ENCODE measurements at places on chromosomes 2 and 18.

DNA sequence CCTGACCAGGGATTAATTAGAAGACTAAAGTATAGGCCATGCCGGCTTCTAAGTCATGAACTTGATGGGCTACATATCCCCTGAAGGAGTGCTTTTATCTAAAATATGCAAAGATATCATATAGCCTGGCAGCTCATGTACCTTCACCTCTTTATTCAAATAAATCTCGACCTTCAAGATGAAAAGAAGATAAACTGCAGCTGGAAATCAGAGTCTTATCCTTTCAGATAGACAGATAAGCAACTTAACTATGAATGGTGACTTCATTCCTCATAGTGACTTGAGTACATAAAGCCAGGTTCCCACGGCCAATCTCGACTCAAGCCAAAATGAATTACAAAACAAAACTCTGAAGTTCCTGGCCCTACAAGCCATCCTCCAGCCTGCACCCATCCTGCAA lies 165.3 kb upstream of the KLHL29 start:
- no peak for DNase-seq

GRCh38 chr2:113217455-113218282 lies 43.9 kb downstream of the PSD4 start:
- DNase-seq, result no peak

DNA sequence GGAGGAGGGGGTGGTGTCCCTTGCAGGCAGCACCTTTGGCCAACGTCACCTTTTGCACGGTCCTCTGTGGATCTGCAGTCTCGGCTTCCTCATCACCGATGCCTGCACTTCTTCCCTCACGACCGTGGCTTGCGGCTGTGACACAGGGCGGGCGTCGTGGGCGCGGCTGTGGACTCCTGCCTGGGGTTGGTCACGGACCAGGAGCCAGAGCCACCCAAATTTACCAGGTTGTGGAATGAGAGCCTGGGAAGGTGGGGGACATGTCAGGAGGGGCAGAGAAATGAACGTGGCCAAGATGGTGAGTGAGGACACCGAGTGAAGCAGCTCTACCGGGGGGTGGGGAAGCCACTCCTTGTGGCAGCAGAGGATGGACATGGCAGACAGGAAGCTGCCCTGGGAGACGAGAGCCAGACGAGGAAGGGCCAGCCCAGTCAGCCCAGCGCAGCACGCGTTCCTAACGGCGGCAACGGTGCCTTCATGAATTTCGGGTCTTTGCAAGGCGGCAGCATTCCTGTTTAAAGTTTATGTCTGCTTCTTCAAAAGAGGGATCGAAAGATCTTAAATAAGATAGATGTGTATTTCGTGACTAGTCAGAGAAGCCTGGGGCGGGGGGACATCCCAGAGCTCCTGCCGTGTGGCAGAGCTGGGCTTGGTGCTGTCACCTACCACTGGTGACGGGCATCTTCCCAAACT lies 84.2 kb downstream of the LRRFIP1 start:
- DNase-seq, result no peak

GRCh38 chr2:200472853-200473464 lies 36.9 kb downstream of the KCTD18 start:
- no peak for DNase-seq

GRCh38 chr2:97781981-97782380 lies 68.6 kb downstream of the ZAP70 start:
- no peak for DNase-seq

DNA sequence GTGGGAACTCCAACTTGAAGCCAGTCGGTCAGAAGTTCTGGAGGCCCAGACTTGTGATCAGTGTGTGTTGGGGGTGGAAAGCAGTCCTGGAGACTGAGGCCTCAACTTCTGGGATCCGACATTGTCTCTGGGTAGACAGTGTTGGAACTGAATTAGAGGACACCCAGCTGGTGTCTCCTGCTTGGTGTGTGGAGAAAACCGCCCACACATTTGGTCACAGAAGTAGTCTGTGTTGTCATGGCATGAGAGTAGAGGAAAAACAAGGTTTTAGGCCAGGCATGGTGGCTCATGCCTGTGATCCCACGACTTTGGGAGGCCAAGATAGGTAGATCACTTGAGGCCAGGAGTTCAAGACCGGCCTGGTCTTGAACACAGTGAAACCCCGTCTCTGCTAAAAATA lies 51.5 kb downstream of the PUM2 start:
- no peak for DNase-seq

DNA sequence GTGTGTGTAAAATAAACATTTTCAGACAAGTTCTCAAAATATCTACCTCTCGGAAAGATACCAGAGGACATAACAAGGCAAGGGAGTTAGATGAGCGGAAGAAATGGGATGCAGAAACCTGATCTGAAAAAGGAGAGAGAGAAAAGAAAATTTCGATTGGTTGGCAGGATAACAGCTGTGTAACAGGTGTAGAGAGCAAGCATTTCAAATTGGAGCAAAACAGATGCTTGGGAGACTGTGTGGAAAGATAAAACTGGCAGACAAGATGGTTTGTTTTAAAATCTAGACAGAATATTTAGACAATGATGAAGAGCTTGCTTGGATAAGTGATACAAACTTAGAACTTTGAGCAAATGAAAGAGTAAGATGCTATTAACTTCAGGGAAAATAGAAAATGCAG lies 20.2 kb downstream of the CHST9 start:
- DNase-seq, result no peak

GRCh38 chr2:40027968-40028367 lies 248.9 kb upstream of the THUMPD2 start:
- DNase-seq, result no peak

DNA sequence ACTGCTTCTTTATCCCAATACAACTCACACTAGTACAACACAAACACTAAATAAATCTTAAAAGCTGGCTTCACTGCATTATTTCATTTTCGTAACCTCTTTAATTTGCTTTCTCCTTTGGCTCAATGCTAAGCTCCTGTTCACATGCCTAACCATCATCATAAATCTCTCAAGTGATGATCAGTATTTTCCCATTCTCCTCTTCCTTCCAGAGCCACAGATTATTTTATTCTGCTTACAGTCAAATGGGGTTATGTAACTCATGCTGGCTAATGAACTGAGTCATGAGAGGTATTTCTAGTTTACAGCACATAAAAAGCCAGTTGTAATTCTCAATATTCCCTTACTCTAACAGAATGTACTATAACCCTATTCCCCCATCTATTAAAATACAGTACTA lies 350.4 kb upstream of the ZC3H15 start:
- DNase-seq, result no peak

DNA sequence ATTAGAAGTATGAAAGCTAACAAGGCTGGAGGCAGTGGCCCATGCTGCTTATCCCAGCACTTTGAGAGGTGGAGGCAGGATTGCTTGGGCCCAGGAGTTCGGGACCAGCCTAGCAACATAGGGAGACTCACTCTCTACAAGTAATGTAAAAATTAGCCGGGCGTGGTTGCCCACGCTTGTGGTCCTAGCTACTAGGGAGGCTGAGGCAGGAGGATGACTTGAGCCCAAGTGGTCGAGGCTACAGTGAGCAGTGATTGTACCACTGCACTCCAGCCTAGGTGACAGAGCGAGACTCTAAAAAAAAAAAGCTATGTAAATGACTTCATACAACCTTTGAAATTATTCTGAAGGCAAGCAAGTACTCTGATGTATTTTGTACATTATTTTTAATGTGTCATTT lies 1.5 kb downstream of the RMDN2 start:
- no peak for DNase-seq

DNA sequence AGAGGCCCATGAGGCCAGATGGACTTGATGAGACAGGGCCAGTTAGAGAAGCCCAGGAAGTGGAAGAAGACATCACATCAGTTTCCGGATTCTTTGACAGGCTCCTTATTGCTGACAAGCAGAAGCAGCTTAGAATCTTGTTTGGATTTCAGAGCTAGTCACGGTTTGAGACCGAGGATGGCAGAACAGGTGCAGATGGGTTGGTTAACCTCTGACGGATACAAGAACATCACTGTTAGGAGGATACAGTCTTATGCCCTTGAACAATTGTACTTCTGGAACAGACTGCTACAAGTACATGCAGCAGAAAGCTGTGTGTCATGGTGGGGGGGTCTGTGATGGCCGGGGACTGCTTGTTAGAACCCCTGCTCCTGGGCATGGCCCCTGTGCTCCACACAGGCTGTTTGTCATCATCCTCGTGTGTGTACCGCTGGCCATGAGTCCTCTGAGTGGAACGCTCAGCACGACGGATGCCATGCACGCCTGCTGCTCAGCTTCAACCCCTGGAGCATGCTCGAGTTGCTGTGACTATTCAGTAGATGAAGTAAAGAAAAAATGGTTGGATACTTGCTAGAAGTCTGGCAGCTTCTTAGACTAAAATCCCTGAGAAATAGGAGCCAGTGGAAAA lies 217.7 kb downstream of the SH3RF3 start:
- DNase-seq, result no peak

DNA sequence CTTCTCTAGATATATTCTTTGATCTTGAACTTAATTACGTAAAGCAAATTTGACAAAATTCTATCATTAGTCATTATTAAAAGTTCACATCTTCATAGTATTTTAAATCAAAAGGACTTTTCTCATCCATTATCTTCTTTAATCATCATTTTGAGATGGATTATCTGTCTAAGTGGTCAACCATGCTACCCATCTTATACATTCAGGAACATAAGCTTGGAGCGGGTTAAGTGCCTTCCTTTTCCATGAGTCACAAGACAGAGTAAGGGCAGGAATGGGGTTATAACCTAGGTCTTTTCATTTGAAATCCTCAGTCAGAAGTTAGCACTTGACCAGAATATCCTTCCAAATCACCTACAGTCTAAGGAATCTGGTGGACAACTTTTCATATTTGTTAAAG lies 297.1 kb downstream of the TCF4 start:
- no peak for DNase-seq

DNA sequence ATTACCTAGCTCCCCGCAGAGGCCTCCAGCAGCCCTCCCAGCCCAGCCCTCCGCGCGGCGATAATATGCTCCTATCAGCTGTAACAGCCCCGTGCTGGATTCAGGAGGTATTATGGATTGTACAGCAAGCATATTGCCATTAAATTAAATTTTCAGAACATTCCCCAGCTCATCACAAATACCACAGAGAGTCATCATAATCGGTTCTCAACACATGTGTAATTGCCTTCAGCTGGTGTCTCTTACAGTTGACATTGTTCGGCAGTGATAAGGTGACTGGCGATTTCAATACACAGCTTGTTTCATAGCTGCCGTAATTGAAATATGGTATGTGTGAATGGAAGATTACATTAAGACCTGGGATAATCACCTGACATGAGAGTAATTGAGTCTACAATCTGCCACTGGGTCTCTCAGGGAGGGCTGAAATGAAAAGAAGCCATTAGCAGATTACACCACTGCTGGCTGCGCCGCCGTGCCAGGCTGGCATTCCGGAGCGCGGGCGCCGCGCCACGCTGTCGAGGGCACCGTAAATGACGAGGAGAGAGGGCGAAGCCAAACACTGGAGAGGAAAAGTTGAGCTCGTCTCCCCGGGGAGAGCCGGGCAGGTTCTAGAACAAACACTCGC lies 549.4 kb upstream of the SALL3 start:
- DNase-seq, result no peak

- DNase-seq, result no peak
Measured at GRCh38 chr2:19753314-19753713, 148.5 kb downstream of the TTC32 start.

DNA sequence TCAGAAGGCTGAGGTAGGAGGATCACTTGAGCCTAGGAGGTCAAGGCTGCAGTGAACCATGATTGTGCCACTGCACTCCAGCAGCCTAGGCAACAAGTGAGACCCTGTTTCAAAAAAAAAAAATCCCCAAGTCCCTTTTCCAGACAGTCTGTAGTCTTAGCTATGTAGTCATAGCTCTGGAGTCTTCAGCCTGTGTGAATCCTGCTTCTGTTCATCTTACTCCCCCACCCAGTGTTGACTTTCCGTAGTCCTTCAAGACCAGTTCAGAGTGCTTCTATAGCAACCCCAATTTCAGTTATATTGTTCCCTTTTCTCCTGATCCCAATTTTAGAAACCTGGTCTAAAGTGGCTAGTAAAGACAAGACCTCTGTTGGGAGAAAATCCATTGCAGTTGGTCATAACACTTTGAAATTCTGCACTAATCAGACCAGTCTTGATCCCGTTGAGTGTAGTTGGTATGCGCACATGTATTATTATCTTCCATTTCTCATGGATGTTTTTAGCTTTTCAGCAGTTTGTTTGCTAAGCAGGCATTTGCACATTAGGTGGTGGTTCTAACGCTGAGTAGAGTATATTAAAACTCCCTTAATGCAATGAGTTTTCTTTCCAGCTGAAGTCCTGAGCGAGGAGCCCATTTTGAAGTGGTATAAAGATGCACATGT lies 9.0 kb downstream of the BZW1 start:
- no peak for DNase-seq

- no peak for DNase-seq
Measured at GRCh38 chr2:207515671-207516070, 14.1 kb upstream of the CREB1 start.

DNA sequence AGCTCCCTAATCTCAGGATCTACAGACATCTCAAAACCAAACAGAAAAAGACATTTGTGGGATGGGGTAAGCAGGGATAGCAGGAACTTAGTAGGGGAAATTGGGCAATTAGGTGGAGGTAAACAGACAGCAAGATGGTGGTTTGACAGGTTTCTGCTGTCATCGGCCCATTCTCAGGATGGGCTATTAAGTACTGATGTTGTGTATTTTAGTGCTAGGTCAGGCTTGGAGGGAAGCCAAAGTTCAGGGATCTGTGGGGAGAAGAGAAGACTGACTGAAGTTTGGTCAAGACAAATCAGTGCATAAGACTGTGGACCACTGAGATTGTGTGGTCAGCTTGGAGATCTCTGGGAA lies 96.8 kb upstream of the THUMPD2 start:
- DNase-seq, result no peak

DNA sequence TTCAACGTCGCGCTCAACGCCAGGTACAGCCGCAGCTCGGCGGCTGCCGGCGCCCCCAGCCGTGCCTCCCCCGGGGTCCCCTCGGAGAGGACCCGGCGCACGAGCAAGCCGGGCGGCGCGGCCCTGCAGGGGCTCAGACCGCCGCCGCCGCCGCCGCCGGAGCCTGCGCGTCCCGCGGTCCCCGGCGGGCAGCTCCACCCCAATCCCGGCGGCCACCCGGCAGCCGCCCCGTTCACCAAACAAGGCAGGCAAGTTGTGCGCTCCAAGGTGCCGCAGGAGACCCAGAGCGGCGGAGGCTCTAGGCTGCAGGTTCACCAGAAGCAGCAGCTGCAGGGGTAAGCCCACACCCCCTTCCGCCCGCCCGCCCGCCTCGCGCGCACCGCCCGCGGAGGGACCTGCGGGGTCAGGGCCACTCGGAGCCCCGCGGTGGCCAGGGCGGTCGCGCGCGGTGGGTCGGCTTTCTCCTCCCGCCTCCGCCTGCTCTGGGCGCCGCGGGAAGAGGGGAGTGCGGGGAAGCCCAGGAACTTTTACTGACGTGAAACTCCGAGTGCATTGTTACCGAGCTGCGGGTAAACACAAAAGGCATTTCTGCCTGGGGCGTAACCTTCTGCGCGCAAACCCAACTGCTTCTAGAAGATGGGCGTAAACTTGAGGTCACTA lies 861 bp downstream of the LTBP1 start:
- peak; percentile 15 for DNase-seq

- DNase-seq, result no peak
Measured at GRCh38 chr2:229084447-229084846, 186.6 kb downstream of the PID1 start.

GRCh38 chr18:55483266-55483871 lies 104.6 kb downstream of the TCF4 start:
- DNase-seq, result no peak
